ENCODE measurements at places on chromosomes 4 and X.

GRCh38 chrX:130079824-130080406 is 30.4 kb downstream of the ELF4 start:
- DNase-seq: peak; percentile 24

DNA sequence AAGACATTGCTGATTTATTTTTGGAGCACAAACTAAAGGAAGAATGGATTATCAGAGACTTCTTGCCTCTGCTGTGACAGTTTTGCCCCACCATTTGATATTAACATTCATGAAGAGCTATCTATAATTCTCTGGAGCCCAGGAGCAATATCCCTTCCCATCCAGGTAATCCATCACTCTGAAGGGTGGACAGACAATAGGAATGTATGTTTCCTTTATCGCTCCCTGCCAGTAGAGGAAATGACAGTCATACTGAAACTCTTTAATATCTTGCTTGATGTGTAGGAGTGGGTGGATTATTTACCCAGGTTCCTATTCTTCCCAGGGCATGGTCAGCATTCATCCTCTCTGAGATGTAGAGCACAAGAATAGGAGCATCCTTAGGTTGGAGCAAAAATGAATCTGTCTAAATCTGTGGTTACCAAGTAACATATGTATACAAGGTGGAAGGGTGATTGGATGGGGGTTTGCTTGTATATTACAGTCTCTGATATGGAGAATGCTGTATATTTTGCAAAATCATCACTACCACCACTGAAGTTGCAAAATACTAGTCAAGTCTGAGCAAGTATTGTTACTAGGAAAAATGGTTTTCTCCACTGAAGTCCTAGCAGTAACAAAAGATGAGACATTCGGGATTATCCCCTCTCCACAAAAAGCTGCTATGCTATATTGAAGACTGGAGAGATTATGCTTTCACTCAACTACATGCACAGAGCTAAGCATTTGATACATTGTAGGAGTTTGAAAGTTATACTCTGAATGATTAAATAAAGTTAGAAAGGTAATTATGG is 151.6 kb downstream of the CBLL2 start:
- DNase-seq: no peak

GRCh38 chr4:147851135-147851534 is 119.2 kb downstream of the ARHGAP10 start:
- DNase-seq: no peak

DNA sequence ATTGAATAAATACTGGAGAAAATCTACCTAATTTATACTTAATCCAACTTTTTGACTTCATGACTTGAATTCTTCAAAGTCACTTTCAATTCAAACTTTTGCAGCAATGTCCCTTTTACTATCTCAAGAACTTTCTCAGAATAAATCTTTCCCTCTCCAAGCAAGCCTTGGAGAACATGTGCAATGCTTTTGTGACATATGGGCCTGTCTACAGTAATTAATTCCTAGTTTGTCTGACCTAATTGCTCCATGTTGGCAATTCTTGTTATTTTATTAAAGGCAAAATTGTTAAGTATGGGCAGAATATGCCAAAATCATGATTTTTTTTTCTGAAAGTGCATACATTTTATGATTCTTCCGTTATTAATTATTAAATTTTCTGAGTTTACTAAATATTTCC is 1115.3 kb downstream of the PDHA2 start:
- no peak for DNase-seq

DNA sequence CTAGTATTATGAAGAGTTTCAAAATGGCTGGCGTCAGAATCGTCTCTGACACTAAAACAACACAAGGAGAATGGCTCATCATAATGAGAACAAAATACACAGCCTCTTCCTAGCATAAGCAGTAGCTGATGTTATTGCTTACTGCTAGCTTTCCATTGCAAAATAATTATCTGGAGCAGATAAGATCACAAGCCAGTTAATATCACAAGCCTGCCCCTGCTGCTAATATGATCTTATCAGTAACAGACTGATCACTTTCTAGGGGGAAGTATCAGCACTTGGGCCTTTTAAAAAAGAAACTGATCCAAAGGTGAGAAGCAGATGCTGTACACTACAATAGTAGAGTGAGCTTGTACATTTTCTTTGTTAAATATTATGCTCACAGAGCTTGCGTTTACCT is 554.8 kb upstream of the PABPC4L start:
- no peak for DNase-seq

DNA sequence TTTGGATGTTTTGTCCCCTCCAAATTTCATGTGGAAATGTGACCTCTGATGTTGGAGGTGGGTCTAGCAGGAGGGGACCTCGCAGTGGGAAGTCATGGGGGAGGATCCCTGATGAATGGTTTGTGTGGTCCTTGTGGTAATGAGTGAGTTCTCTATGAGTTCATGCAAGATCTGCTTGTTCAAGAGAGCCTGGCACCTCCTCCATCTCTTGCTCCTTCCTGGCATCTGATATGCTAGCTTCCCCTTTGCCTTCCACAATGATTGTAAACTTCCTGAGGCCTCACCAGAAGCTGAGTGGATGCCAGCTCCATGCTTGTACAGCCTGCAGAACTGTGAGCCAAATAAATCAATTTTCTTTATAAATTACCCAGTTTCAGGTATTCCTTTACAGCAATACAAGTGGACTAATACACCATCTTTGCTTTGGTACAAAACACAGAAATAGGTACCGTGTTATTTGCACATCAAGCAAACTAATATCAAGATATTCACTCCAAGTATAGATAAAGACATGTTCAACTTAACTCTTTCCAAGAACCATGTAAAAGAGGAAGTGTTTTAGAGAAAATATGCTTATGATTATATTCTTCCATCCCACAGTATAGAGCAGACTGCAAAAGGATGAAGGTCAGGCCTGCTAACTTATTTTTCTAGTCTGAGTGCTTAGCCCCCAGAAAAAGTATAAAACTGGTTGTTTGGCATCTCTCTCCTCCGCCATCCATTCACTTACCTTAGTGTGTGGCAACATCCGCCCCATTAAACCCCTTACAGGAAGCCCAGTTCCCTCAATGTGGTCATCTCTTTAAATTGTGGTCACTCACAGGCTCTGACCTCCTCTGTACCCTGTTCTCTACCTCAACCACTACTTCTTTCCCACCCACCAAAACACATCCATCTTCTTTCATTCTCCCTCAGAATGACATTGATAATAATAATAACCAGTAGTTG is 6.7 kb downstream of the ARAP2 start:
- no peak for DNase-seq

DNA sequence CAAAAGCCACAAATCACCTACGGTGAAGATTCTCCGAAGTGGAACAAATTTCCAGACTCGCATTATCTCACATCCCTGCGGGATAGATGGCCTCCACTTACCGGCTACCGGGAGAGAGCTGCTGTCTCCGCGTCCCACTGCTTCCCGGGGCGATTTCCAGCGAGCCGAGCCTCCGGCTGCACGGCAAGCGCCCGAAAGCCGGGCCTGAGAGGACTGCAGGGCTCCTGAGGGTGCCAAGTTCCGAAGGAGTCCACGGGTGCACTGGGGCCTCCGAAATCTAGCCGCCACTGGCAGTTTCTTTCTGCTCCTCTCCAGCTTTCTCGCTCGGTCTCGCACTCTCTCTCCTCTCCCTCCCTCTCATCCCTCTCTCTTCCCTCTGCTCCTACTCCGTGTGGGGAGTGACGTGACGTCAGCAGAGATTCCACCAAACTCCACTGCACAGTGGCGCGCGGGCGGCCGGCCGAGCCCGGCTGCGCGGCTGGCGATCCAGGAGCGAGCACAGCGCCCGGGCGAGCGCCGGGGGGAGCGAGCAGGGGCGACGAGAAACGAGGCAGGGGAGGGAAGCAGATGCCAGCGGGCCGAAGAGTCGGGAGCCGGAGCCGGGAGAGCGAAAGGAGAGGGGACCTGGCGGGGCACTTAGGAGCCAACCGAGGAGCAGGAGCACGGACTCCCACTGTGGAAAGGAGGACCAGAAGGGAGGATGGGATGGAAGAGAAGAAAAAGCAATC is 14.0 kb upstream of the PITX2 start:
- no peak for DNase-seq
